ENCODE measurements at places on chromosomes 5 and 9.

DNA sequence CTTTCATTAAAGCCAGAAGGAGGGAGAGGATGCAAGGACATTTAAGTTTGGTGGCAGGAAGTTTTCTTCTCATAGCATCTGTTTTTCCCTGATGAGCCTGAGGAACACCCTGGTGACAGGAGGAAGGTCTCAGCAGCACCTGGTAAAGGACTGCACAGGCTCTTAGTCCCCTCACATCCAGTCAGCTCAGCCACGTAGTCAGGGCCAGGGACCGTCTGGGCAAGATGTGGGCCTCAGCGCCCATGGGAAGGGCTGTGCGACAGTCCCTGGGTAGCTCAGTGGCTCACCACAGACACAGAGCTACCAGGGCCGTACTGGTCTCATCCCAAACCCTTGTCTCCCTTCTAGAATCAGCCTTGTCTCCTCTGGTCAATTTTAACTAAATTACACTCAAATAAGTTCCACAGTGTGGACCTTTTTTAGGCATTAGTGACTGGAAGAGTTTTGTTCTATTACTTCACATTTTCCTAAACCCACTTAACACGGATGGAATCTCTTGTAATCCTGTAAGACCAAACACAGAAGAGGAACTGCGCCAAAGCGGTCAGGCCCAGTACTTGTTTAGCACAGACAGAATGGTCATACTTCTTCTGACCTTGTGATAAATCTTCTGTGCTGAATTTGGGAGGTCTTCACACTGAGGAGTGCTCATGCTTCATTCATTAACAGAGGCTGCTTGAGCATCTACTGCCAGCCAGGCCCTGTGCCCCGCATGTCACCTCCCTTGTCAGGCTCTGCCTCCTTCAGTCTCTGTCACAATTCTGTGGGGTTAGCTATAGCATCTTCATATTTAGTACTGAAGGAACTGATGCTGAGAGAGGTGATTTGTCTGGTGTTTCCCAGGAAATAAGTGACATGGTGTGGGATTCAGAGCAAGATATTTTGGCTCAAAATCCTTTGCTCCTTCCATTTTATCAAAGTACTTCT is 91.4 kb downstream of the ANGPTL2 start:
- no peak for DNase-seq

DNA sequence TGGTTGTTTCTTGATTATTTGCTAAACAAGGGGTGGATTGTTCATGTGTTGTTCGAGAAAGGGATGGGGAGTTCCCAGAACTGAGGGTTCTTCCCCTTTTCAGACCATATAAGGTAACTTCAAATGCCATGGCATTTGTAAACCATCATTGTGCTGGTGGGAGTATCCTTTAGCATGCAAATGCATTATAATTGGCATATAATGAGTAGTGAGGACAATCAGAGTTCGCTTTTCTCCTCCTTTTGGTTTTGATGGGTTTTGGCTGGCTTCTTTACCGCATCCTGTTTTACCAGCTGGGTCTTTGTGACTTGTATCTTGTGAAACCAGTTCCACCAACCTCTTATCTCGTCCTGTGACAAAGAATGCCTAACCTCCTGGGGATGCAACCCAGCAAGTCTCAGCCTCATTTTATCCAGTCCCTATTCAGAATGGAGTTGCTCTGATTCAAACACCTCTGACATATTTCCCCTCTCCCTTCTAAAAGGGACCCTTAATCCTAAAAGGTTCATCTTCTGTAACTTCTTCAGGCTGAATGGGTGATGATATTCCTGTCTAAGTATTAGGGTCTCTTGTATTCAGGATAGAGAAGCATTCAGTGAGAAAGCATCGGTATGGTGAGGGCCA is 8.7 kb upstream of the FBN2 start:
- no peak for DNase-seq

GRCh38 chr5:16505140-16505891 is 39.7 kb upstream of the ZNF622 start:
- DNase-seq, result no peak

DNA sequence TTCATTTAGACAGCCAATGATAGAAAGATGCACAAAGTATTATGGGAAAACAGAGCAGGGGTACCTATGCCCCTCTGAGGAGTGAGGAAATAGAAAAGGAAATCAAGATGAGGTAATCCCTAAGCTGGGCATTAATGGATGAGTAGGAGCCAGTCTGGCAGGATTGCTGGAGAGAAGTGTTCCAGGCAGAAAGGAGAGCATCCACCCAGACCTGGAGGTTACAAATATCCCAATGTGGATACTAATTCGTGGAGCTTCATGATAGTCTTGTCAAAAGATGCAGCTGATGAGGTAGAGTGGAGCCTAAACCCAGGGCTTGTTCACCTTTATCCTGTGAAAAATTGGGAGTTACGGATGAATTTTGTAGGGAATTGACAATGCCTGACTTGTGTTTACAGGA is 328.0 kb downstream of the ZNF608 start:
- DNase-seq, result no peak

DNA sequence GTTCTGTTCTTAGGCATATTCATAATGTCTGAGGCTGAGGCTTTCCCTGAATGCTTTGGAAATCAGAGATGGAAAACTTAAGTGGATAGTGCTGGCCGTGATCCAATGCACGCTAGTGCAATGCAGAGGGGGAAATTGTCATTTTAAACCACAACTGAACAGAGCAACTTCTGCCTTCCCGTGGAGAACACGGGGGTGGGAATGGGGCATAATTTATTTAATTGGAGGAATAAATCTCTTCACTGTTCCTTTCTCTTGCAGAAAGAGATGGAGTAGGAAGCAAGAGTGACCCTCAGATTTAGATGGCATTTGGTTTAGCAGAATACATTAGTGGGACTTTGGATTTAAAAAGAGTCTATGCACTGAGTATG is 22.9 kb upstream of the NREP start:
- no peak for DNase-seq
